NCI-H526 (cell line): ENCODE measurements at places on chromosomes 13 and 19.

GRCh38 chr19:46718934-46719622 lies 2.2 kb upstream of the PRKD2 start:
- DNase-seq: no peak

- DNase-seq: no peak
Observed at GRCh38 chr19:46787040-46787330, 1.4 kb downstream of the SLC1A5 start.

- no peak for DNase-seq
Observed at GRCh38 chr13:64158908-64159307, 2743.3 kb upstream of the PCDH20 start.

DNA sequence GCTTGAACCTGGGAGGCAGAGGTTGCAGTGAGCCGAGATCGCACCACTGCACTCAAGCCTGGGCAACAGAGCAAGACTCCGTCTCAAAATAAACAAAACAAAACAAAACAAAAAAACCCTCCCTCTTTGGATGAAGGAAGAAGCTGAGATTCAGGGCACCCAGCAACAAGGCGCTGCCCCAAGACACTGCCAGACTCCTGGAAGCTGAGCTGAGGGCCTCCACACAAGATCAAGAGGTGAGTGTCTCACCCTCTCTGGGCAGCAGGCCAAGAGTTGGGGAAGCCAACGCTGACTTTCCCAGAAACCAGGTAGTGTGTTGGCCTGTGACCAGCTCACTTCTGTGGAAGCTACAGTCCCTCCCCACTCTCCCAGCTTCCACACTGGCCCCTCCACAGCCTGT lies 3.7 kb upstream of the TYROBP start:
- no peak for DNase-seq

DNA sequence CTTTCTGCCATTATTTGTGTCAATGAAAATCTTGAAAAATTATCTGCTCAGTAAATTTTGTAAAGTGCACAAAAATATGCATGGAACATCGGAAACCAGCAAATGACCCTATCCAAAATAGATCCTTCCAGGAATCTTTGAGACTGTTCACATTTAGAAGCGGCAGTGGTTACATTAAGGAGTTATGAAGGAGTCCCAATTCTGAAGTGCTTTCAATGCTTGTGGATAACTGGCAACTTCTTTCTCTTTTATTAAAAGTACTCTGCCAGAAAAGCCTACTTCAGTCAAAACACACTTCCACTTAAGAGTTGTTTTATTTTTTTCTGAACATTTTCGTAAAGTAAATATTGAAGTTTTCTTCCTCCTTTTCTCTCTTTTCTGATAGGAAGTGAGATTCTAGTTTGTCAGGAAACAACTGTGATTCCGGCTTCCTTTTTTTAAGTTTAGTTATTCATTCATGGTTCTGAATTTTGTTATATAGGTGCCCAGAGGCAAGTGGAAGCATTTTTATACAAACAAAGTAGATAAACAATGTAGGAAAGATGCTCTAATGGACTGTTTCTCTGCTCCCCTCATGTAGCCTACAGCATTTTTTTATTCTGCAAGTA lies 83.5 kb downstream of the PCDH9 start:
- DNase-seq: no peak

GRCh38 chr19:16199275-16199932 lies 1.7 kb downstream of the AP1M1 start:
- no peak for DNase-seq

DNA sequence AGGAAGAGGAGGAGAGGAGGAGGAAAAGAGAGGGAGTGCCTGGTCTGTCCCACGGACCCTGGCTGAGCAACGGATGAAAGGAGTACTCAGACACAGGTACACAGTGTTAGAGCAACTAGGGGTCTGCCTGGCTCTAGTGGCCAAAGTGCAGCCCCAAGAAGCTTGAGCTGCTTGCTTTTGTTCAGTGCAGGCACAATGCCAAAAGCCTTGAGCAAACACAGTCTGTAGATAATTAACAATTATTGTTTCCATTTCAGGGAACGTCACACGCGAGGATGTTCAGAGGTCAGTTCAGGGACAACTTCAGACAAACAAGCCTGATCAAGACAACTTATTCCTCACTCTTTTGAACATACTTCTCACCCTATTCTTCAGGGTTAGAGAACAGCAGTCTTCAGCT lies 32.2 kb upstream of the ZNF726 start:
- no peak for DNase-seq

GRCh38 chr13:110319774-110320509 lies 12.9 kb downstream of the COL4A2 start:
- DNase-seq: no peak

GRCh38 chr13:36918246-36919131 lies 1.5 kb downstream of the SMAD9 start:
- DNase-seq: peak; percentile 68

DNA sequence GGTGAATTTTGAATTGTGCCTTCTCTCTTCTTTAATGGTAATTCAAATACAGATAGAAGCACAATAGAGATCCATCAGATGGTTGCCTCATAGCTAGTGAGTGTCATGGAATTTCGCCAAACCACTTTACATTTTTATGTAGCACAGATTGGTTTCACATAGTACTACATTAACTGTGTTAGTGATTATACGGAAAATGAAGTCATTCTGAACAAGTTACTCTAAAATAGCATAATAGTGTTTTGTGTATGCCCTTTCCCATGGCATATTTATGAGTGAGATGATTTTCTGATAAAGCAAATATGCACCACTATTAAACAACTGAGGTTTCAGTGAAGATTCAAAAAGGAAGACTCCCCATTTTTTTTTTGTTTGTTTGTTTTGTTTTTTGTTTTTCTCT lies 1623.5 kb downstream of the PCDH9 start:
- no peak for DNase-seq

- no peak for DNase-seq
Observed at GRCh38 chr19:51800473-51801244, 5.7 kb downstream of the FPR3 start.

- DNase-seq: peak; percentile 64
Observed at GRCh38 chr13:96091164-96092117, 1.5 kb downstream of the HS6ST3 start.

- no peak for DNase-seq
Observed at GRCh38 chr13:77239312-77239711, 87.6 kb downstream of the MYCBP2 start.

- no peak for DNase-seq
Observed at GRCh38 chr13:101594936-101595335, 142.5 kb downstream of the ITGBL1 start.

DNA sequence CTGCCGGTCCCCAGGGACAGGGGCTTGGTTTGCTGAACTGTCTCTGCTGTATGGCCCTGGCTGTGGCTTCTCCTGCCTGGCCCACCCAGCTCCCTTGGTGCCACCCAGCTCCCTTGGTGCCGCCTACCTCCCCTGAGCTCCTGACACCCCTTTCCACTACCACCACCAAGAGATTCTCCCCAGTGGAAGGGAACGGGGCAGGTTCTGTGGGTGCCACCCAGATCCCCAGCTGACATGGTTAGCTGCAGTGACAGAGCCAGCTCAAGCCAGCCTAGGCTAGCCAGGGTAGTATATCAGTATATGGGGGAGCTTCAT lies 28.5 kb upstream of the POP4 start:
- no peak for DNase-seq

- DNase-seq: no peak
Observed at GRCh38 chr19:24059563-24060295, 27.3 kb upstream of the ZNF254 start.

DNA sequence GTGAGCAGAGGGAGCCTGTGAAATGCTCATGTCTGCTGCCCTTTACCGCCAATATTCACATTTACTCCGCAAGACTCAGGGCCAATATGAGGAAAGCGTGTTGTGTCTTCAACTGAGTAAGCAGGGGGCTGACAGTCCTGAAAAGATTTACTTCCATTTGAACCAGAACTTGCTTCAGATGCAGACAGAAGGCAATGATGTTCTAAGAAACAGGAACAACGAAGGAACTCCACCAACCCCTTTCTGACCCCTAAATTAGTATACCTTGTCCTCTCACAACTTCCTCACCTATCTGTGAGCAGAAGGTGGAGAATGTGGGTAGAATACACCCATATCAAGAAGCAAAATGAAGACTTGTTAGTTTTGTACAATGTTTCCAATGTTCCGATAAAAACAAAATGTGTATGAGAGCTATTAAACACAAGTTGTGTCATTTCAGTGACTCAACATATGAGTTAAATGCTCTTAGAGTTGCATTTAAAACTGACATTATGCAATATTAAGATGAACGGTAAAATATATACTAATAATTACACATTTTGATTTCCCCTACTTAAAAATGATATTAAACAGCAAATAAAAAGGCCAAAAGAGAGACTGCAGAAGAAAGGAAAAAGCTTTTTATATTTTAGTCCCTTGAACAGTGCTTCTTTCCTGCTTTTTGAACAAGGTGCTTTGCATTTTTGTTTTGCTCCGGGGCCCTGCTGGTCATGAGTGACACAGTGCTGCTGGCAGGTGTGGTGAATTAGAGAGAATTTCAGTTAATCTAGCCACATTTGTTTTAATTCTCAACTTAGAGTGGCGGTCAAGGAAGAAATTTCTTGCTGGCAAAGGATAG lies 16.0 kb downstream of the TMEM272 start:
- peak; percentile 76 for DNase-seq

DNA sequence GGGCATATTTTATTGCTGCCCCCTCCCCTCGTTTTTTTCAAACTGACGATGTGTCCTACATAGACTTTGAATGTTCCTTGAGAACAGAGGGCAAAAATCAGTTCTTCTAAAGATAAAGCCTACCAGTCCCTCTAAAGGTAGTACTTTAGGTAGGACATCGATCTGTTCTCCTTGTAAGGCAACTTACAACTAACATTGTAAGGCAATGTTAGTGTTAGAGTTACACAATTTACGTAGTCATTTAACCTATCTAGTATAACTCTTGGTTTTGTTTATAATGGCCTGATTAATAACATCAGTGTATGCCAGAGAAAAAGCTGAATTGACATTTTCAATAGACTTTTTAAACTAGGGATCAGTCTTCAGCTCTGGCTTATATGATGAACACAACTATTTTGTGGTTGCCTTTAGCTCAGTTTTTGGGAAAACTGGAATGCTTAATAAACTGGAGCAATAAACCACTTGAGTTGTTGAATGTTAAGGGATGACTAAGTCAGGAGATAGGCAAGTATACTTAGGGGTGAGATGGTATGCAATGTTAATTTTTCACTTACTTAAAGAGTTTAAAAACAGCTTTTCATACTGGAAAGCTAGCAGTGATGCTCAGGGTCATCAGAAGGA lies 2.2 kb downstream of the NDFIP2 start:
- no peak for DNase-seq

GRCh38 chr19:17333611-17334413 lies 843 bp downstream of the ANO8 start:
- no peak for DNase-seq

GRCh38 chr19:4597278-4597974 lies 37.9 kb upstream of the SEMA6B start:
- DNase-seq: no peak

DNA sequence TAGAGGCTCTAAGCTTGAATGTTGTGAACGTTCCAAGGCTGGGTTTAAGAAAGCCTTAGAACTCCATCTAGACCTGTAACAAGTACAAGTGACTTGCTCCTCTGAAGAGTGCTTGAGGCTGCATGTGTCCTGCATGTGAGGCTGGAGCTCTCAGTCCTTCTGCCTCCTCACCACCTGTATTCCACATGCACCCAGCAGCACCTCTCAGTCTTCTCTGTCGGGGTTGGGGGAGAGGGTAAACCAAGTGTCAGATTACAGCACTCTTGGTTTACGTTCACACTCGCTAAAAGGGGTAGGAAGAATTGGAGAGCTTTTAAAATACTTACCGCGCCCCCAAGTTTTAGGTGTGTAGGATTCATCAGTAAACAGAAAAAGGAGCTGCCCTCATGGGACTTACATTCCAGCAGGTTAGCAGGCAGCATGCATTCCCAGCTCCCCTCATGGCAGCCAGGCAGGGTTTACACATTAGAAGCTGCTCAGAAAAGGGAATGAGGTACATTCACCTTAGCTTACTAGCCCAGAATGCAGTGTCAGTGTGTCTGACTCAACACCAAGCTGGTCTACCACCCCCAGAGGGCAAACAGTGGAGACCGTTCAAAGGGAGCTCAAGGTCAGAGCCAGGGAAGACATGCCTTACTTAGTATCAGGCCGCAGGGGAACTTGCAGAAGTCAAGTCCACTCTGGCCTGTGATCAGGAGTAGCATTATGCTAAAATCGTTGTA lies 248.1 kb downstream of the PCCA start:
- no peak for DNase-seq

DNA sequence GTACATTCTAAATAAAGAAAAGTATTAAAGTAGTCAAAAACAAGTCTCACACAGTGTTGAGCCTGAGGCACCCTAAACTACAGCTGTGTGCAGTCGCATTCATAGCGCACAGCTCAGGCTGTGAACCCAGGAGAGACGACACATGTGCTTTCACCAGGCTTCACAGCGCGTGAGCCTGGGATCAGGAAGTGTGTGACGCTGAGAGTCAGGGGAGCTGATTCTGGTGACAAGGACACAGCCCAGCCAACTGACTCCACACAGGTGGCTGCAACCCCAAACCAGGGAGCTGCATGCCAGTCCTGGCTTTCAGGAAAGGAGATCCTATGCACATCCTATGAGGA lies 41.6 kb downstream of the COL4A1 start:
- no peak for DNase-seq

GRCh38 chr13:77894743-77895142 lies 23.9 kb downstream of the EDNRB start:
- no peak for DNase-seq

GRCh38 chr13:44155422-44156293 lies 218.0 kb upstream of the SERP2 start:
- DNase-seq: peak; percentile 89

- DNase-seq: no peak
Observed at GRCh38 chr19:13220847-13221246, 70.6 kb downstream of the IER2 start.

GRCh38 chr13:72700509-72700908 lies 26.9 kb downstream of the MZT1 start:
- DNase-seq: no peak

- DNase-seq: peak; percentile 60
Observed at GRCh38 chr13:27481766-27482165, 31.4 kb upstream of the MTIF3 start.

GRCh38 chr13:77919921-77920294 lies 1.3 kb upstream of the EDNRB start:
- DNase-seq: peak; percentile 94

- DNase-seq: no peak
Observed at GRCh38 chr13:102466610-102467190, 64.9 kb upstream of the FGF14 start.

GRCh38 chr19:13979244-13979615 lies 26.9 kb downstream of the RFX1 start:
- no peak for DNase-seq

GRCh38 chr13:31918707-31919106 lies 112.9 kb upstream of the FRY start:
- no peak for DNase-seq

DNA sequence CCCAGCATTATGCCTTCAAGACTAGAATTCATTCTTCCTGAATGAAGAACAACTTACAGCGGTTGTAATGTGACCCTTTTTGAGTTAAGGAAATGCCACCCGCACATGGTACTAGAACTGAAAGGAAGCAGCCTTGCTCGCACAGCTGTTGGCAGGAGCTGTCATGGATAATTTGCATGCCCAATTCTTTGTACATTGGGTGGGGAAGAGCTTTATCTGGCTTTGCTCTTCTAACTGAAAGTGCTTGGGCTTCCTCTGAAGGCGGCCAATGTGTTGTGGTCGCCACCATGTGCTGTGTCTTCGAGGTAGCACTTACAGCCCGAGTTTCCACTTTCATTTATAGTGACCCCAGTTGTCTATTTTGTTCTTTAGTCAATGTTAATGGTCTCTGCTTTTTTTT lies 3.4 kb downstream of the CCNE1 start:
- peak; percentile 69 for DNase-seq

GRCh38 chr13:43134868-43135267 lies 111.5 kb downstream of the DNAJC15 start:
- DNase-seq: no peak

GRCh38 chr13:110445722-110446574 lies 115.6 kb downstream of the RAB20 start:
- DNase-seq: no peak
